ENCODE measurements at places on chromosomes 4 and X.

GRCh38 chr4:27702730-27703431, 842.2 kb downstream of the STIM2 start:
- no peak for DNase-seq

GRCh38 chrX:129721414-129721813, 17.4 kb upstream of the XPNPEP2 start:
- no peak for DNase-seq

DNA sequence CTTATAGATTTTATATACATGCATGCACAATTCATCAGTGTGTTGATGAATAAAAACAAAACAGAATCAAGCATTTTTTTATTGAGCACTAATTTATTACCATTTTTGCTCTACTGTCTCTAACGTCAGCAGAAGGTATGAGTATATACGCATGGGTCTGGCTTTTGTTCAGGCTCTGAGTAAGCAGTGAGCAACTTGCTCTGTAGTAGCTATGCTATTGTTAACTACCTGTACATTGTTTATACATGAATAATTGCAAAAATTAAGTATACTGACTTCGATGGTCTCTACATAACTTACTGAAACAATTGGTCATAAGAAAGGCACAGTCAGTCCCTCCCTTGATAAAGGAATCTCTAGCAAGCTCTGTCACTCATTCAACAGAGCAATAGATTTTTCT, 122.9 kb downstream of the RS1 start:
- no peak for DNase-seq

- no peak for DNase-seq
Measured at GRCh38 chr4:119664168-119664907, 35.7 kb upstream of the PDE5A start.

GRCh38 chrX:98795636-98796035, 1614.4 kb downstream of the PCDH19 start:
- DNase-seq: no peak

- no peak for DNase-seq
Measured at GRCh38 chrX:57933321-57933720, 23.1 kb upstream of the ZXDA start.

DNA sequence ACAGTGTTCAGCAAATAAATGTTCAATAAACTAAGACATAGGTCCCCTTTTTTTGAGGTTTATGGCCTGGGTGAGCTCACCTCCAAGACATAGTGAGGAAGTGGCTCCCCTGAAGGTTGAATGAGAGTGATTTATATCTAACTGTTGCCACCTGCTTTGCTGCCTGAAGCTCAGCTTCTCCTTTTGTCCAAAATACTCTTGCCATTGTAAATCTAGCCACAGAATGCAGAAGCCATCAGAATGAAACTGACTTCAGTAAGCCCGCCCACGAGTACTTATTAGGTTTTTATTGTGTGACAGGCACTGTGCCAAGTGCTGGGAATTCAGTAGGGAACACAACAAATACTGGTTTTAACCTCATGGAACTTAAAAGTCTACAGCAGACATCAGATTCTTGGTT, 18.0 kb downstream of the SPINK2 start:
- no peak for DNase-seq
